ENCODE measurements at places on chromosomes 2 and 18.
A peak's percentile ranks its signal among the peaks of the same experiment; 100 is the strongest.

GRCh38 chr2:71576541-71576940, 123.2 kb downstream of the DYSF start:
- DNase-seq, result no peak

DNA sequence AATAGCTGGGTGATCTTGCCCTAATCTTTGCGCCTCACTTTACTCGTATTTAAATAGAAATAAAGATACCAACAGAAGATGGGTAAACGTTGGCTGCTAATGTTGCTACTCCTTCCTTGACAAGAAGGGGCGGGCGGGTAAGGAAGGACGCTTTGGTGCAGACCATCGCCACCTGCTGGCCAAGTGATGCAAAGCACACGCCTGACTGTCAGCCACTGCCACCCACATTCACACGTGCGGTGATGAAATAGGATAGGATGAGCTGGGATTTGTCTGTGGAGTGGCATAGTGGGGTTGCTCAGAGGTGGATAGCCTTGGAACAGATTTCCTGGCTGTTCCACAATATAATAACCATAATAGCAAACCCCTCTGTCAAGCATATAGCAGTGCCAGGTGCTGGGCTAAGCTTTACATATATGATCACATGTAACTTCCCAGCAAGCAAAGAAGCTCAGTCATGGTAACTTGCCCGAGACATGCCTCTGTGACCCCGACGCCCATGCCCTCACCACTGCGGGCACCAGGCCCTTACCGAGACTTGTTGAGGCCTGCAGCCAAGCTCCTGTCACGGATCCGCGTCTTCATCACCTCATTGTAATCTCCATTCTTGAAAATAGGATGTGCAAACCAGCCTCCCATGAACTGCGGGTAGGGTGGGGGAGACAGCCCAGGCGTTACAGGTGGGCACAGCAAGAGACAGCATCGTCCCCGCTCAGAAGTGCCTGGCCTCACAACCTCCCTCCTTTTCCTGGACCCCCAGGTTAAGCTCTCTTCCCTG, 39.3 kb downstream of the LCT start:
- DNase-seq, result peak; percentile 84

GRCh38 chr2:39704540-39704939, 38.8 kb downstream of the TMEM178A start:
- DNase-seq, result no peak

GRCh38 chr2:61898810-61899209, 6.7 kb upstream of the COMMD1 start:
- no peak for DNase-seq

DNA sequence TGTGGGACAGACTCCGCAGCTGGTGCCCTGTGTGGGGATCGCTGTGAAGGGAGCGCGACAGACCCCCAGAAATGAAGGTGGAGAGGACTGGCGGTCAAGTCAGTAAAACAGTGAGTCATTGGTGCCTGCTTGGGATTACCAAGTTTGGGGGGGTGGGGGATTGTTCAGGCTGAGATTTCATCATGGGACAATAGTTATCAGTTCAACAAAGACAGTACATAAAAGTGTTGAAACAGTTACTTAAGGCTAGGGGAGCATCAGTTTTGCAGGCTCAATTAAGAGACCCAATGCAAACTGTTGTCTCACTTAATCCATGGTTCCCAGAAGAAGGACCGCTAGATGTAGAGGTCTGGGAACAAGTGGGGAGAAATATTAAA, 42.4 kb upstream of the PDK1 start:
- DNase-seq, result no peak

DNA sequence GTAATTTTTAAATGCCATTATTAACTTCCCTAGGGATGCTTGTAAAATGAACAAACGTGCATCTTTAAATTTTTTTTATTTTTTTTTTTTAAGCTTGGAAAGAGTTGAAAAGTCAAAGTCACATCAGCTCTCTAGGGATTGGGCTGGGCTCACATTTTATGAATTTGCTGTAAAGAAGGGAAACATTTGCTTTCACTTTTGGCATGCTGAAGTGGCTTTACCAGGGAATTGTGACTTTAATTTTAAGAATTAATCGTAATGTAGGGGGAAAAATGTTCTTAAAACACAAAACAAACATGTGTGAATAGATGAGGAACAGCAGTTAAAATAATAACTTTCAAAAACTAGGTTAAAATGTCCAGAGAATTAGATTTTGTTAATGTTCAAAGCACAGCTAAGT, 123.0 kb downstream of the AGAP1 start:
- no peak for DNase-seq
